ENCODE measurements at places on chromosomes 2 and 18. TPM values are rescaled to one million over a fixed set of nuclear protein-coding genes. Genes with fewer than 3 reads are reported as not detected.
A peak's percentile ranks its signal among the peaks of the same experiment; 100 is the strongest.

- no peak for DNase-seq
- H3K4me1 ChIP-seq = peaks cover 49% of the 10 kb centered on the region
- H3K27me3 ChIP-seq = peaks cover 1% of the 10 kb centered on the region
Observed at GRCh38 chr2:1731963-1732768, 12.1 kb downstream of the PXDN start.

- H3K27ac ChIP-seq = no peak overlapping the region
- DNase-seq = no peak
- peaks cover 2% of the 10 kb centered on the region for H3K27me3 ChIP-seq
- H3K36me3 ChIP-seq = no peaks in the 10 kb centered on the region
- no peak overlapping the region for H3K4me3 ChIP-seq
- H3K4me1 ChIP-seq = peaks cover 3% of the 10 kb centered on the region
Observed at GRCh38 chr2:106272216-106272807, 78.2 kb upstream of the UXS1 start.

HOXD10 gene
- not detected for total RNA-seq

UGT1A4 gene
- total RNA-seq = not detected

DNA sequence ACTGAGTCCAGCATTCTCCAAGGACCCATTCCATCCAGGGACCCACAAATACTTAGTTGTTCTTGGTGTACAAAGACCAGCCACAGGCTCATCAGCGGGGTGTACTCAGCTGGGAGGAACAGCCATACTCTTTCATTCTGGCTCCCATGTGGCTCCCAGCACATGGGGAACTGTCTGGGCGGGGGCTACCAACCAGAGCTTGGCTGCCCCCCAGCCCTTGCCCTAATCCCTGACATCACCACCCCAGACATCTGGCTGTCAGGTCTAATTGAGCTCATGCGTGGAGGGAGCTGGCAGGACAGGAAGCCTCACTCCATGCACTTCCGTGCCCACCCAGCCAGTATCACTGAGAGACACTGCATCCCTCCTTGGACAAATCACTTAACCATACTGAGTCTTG is 283.6 kb downstream of the DYSF start:
- DNase-seq = no peak
- no peaks in the 10 kb centered on the region for H3K4me1 ChIP-seq
- H3K27ac ChIP-seq = no peak overlapping the region
- H3K27me3 ChIP-seq = peaks cover 8% of the 10 kb centered on the region

DNA sequence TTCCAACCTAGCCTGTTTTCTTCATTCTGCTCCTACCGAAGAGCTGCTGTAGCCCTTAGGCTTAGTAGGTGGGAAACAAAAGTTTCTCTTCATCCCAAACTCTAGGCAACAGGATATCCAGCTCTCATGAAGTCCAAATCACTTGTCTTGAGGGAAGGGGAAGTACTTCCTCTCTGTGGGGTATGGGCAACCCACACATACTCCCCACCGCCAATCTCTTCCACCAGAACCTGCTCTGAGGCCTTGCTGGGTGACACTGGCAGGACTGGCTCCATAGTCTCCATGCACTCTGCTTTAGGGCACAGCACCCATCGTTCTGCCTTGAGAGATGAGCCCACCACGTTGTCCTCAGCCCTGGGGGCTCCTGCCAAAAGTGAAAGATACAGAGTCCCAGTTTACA is 173.0 kb downstream of the NCK2 start:
- no peak overlapping the region for H3K27ac ChIP-seq
- H3K36me3 ChIP-seq = peaks cover 4% of the 10 kb centered on the region
- H3K4me3 ChIP-seq = no peak overlapping the region
- H3K4me1 ChIP-seq = peaks cover 8% of the 10 kb centered on the region

DNA sequence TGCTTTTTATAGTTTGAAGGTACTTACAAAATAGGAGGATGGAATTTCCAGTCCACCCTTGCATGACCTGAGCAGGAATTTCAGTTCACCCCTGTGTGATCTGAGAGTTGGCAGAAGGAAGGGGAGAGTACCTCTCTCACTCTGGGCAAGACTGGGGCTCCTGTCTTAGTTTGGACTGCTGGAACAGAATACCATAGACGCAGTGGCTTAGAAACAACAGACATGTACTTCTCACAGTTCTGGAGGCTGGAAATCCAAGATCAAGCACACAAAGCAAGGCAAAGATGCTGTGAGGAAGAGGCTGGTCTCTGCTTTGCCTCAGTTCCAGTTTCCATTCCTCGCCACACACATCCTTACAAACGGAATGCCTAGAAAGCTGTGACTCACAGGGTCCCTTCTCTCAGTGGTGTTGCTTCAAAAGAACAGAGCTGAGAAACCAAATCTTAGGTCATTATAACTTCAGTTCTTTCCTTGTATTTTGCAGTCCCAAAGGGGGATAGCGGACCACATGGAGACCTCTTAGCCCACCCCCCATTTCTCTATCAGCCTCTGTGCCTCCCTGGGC is 108.8 kb upstream of the HAAO start:
- no peak overlapping the region for H3K27ac ChIP-seq
- peaks cover 8% of the 10 kb centered on the region for H3K27me3 ChIP-seq
- H3K4me3 ChIP-seq = no peak overlapping the region
- H3K4me1 ChIP-seq = peaks cover 18% of the 10 kb centered on the region
- H3K36me3 ChIP-seq = no peaks in the 10 kb centered on the region
- no peak for DNase-seq

CFAP53 gene
- 0.56 TPM for total RNA-seq

GRCh38 chr2:111694700-111695101 is 189.3 kb downstream of the ANAPC1 start:
- H3K4me3 ChIP-seq = no peak overlapping the region
- H3K27me3 ChIP-seq = no peaks in the 10 kb centered on the region
- H3K36me3 ChIP-seq = no peaks in the 10 kb centered on the region
- H3K27ac ChIP-seq = no peak overlapping the region
- no peak for DNase-seq

DNA sequence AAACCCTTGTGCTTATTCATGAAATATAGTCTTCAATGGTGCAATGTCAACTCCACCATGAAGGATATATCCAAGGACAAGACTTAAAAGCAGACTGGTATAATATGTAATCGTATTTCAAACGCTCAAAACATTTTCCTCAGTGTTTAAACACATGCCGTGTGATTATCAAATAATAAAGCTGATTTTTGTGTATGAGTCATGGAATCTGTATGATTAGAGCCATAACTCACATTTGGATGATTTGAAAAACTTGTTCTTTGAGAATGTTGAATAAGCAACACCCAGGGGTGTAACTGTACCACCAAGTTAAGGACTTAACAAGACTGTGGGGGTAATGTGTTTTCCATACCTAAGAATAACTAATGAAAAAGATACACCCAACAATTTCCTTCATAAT is 215.3 kb downstream of the STK39 start:
- no peak for DNase-seq
- H3K36me3 ChIP-seq = no peaks in the 10 kb centered on the region
- H3K27me3 ChIP-seq = peaks cover 2% of the 10 kb centered on the region
- H3K27ac ChIP-seq = no peak overlapping the region
- no peak overlapping the region for H3K4me3 ChIP-seq

DNA sequence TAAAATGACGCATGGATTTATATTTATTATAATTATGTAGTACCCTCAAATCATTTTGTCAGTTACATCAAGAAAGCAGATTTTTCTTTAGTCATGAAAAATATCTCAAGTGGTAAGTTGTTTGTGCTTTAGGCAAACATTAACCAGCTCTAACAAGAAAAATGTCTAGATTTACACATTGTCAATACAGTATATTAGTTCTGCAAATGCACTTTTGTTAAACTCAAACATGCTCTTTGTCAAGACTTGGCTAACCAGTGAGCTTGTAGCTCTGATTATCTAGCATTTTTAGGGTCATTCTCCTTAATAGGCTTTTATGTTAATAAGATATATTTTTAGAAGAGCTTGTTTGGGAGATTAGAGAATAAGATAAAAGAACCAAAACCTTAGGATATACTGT is 32.7 kb downstream of the SCRN3 start:
- DNase-seq = no peak
- H3K27ac ChIP-seq = no peak overlapping the region
- no peak overlapping the region for H3K4me3 ChIP-seq
- H3K36me3 ChIP-seq = peaks cover 19% of the 10 kb centered on the region
- no peaks in the 10 kb centered on the region for H3K27me3 ChIP-seq

DNA sequence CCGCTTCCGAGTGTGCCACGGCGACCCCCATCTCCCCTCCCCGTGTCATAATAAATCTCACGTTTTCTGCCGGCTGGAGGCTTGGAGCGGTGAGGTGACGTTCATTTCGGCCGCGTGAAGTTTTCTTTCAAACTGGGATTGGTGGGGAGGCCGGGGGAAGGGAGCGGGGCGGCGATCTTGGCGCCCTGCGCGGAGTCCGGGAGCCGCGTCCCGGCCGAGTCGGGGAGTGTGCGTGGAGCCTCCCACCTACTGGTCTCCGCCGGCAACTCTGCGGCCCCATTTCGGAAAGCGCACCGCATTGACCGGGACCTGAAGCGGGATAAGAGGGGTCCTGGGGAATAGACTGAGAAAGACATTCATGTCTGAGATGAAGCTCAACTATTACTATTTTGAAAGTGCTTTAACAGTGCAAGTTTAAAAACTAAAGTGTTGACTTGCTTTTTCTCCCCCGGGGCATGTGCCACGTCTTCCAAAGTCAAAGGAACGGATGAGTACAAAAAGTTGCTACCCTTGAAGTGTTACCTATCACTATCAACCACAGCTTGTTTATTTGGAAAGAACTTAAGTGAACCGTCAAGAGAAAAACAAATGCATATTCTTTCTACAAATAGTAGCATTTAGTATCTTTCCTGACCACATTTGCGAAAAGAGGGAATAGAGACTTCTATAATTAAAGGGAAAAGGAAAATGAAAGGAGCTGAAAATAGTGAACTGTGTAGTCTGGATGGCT is 818 bp upstream of the IKZF2 start:
- peak overlapping the region; percentile 85 for H3K4me3 ChIP-seq
- DNase-seq = peak; percentile 73
- H3K27ac ChIP-seq = peak overlapping the region; percentile 32
- H3K4me1 ChIP-seq = peaks cover 20% of the 10 kb centered on the region

- DNase-seq = peak; percentile 39
- peaks cover 10% of the 10 kb centered on the region for H3K27me3 ChIP-seq
- H3K4me3 ChIP-seq = no peak overlapping the region
- H3K36me3 ChIP-seq = no peaks in the 10 kb centered on the region
Observed at GRCh38 chr2:219643788-219644398, 16.5 kb downstream of the SLC4A3 start.

DNA sequence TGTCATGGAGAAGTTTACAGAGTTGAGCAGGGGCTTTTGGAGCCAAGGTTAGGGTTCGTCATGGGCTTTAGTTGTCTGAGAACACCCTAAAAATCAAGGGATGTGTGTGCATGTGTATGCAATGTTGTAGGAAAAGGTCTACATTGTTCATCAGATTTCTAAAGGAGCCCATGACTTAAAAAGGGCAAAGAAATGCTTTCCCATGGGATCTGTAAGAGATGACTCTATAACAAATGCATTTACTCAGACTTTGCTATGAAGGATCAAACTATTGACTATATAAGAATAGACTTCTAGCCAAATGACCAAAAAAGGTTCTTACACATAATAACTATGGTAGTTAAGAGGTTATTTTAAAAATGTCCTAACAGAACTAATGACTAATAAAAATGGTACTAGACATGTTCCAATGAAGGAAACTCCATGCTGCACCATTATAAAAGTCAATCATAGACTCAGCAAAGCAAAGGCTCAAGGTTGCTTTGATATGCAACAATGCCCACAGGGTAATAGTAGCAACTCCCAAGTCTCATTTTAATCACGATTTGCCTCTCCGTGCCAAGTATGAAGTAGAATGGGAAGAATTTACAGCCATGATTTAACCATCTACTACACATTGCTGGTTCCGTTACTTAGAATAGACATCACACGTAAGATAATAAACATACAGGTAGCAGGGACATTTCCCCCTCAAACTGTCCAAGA is 158.5 kb downstream of the NCKAP5 start:
- H3K36me3 ChIP-seq = no peaks in the 10 kb centered on the region
- DNase-seq = no peak
- no peak overlapping the region for H3K4me3 ChIP-seq
- H3K27me3 ChIP-seq = peaks cover 1% of the 10 kb centered on the region

ANKRD62 gene
- total RNA-seq = 0.13 TPM

GRCh38 chr2:241865957-241866789 is 3.4 kb upstream of the RTP5 start:
- peaks cover 11% of the 10 kb centered on the region for H3K4me1 ChIP-seq
- peaks cover 15% of the 10 kb centered on the region for H3K27me3 ChIP-seq
- H3K27ac ChIP-seq = peak overlapping the region; percentile 25
- peak overlapping the region; percentile 56 for H3K4me3 ChIP-seq
- DNase-seq = peak; percentile 37

GRCh38 chr2:169018390-169018789 is 12.7 kb downstream of the ABCB11 start:
- H3K36me3 ChIP-seq = no peaks in the 10 kb centered on the region
- H3K27me3 ChIP-seq = no peaks in the 10 kb centered on the region
- no peak for DNase-seq
- H3K4me1 ChIP-seq = peaks cover 3% of the 10 kb centered on the region

DPP10 gene
- 3.3 TPM for total RNA-seq

TXNDC2 gene
- total RNA-seq = not detected

PROC gene
- not detected for total RNA-seq

GRCh38 chr2:166031054-166031453 is 77.5 kb upstream of the TTC21B start:
- H3K27ac ChIP-seq = no peak overlapping the region
- no peak overlapping the region for H3K4me3 ChIP-seq
- H3K27me3 ChIP-seq = no peaks in the 10 kb centered on the region
- H3K36me3 ChIP-seq = no peaks in the 10 kb centered on the region
- H3K4me1 ChIP-seq = peaks cover 7% of the 10 kb centered on the region
- DNase-seq = no peak

TUBA4B gene
- not detected for total RNA-seq
